ENCODE measurements at places on chromosomes 4 and X. TPM values are rescaled to one million over a fixed set of nuclear protein-coding genes. Genes with fewer than 3 reads are reported as not detected.
A peak's percentile ranks its signal among the peaks of the same experiment; 100 is the strongest.

SSX1 gene
- not detected for total RNA-seq

DNA sequence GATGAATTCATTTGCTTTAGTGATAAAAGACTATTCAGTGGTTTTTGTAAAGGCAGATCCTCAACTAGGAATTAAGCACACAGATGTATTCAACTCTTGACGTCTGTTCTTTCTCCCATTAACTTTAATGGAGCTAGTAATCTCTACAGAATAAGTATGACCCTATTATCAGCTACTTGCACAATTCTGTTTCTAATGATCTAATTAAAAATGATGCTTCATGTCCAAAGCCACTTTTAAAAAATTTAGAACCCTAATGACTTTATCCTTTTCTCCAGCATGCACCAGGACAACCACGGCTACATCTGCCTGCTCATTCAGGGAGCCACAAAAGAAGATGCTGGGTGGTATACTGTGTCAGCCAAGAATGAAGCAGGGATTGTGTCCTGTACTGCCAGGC lies 85.4 kb downstream of the CBR4 start:
- no peak for DNase-seq

DNA sequence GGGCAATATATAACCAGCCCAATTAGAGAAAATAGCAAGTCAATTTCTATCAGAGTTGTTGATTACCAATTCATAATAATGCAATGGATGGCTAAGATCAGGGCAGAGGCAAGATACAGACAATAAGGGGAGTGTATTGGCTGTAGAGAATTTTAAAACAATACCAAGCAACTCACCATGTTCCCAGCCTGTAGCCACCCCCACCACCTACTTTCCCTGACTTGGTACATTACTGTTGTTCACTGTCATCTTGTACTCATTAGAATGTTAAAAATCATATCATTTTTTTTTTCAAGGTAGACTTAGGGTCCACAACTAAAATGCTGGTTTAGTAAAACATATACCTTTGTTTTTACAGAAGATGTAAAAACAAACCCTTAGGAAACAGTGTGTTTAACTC lies 27.7 kb downstream of the HNRNPD start:
- no peak for DNase-seq

GRCh38 chrX:53486285-53486684 lies 52.1 kb upstream of the HSD17B10 start:
- DNase-seq: no peak

DNA sequence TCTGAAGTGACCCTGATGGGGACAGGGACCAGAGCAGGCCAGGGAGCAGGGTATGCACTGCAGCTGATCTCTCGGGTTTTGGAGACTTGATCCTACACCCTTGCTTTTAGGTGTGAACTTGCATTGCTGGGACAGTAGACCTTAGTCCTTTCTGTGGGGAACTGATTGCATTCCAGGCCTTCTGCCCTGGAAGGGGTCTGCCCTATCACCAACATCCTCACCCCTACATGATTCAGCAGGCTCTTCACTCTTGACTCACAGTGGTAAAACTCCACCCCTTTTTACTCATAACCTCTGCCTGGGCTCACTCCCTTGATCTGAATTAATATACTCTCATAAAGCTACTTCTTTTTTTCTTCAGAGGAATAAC lies 6.6 kb upstream of the DDX60L start:
- DNase-seq: no peak

GRCh38 chr4:99811117-99811516 lies 5.5 kb upstream of the DAPP1 start:
- DNase-seq: no peak

DNA sequence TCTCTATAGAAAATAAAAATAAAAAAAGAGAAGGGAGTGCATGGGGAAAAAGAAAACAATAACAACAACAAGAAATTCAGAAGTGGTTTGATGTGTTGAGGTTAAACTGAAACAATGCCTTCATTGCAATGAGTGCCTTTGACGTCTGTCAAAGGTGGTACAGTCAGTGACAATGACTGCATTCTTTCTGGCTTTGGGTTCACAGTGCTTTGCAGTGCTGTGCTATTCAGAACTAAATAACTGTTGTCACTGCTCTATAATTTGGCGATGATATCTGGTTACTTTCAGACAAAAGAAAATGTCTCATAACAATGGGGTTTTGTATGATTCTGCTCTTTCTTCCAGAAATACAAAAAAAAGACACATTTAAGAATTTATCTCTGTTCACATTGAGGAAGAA lies 488.6 kb upstream of the MAGEB2 start:
- no peak for DNase-seq

DNA sequence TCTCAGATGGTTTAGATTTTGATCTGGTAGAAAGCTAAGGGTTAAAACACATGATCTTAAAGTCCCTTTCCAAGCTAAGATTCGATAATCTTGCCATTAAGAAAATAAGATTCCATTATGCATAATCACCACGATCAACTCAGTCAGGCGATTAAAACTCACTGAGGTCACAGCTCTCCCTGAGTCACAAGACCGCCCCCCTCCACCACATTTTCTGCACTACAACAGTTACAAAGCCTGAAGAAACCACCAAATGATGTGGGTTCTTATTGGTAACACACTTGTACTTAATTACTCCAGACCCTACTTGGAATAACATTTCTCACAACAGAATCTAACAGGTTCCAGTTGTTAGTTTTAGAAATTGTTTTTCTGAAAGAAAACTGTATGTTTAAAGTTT lies 62.8 kb downstream of the SH3KBP1 start:
- DNase-seq: no peak

GRCh38 chrX:39299615-39300014 lies 498.4 kb downstream of the MID1IP1 start:
- no peak for DNase-seq

DDIT4L gene
- total RNA-seq: 0.98 TPM

NAA11 gene
- not detected for total RNA-seq

- no peak for DNase-seq
Observed at GRCh38 chr4:89196056-89196674, 84.8 kb downstream of the TIGD2 start.

HSPA4L gene
- 5.7 TPM for total RNA-seq

- DNase-seq: no peak
Observed at GRCh38 chr4:68906780-68907137, 44.8 kb downstream of the UGT2A3 start.

GRCh38 chr4:152687974-152688599 lies 8.3 kb upstream of the TMEM154 start:
- no peak for DNase-seq

HS3ST1 gene
- 1.5 TPM for total RNA-seq

DNA sequence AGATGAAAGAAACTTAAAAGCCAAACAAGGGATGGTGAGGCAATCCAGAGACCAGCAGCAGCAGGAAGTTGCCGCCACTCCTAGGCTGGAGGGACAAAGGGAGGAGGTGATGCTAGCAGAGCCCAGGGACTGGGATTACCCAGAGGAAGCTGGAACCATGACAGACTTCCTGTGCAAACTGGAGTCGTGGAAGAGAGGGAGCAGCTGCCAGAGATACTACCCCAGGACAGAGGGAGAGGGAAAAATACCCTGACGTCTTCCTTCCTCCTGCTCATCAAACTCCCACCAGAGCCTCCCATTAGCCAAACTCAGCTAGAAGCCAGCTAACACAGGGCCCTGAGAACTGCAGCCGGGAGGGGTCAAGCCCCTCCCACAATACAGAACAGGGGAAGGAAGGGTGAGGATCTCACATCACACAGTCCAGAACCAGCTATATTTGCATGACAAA lies 101.2 kb upstream of the KLF3 start:
- no peak for DNase-seq

NXF3 gene
- 14.1 TPM for total RNA-seq

GRCh38 chr4:121740796-121741409 lies 24.1 kb downstream of the SMIM43 start:
- DNase-seq: no peak

- peak; percentile 30 for DNase-seq
Observed at GRCh38 chr4:183335369-183335940, 13.2 kb upstream of the CLDN24 start.

GRCh38 chr4:133147286-133147821 lies 1.7 kb upstream of the PCDH10 start:
- no peak for DNase-seq

HSD17B13 gene
- total RNA-seq: 1.7 TPM

DNA sequence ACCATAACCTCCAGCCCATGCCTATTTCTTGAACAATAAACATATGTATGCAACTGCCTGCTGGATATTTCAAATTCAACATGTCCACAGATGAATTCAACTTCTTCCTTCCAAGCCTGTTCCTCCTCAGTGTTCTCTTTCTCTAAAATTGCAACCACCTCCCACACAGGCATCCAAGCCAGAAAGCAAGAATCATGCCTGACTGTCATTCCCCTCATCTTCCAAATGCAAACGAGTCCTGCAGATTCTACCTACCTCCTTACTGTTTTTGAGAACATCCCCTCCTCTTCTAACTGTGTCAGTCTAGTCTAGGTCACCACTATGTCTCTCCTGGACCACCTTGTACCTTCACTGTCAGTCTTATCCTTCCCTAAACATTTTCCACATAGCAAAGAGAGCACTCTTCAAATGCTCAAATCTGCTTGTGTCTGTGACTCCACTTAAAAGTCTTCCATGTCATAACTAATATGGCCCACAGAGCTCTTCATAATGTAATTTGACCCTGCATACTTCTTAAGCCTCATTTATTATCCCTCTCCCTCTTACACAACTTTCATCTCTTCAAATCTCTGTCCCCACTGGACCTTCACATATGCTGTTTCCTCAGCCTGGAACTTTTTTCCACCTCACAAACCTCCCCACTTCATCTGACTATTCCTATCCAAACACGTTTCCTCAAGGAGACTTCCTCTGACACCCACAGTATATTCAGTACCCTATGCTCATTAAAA lies 25.7 kb downstream of the MAPK10 start:
- DNase-seq: no peak

GRCh38 chrX:113828470-113828869 lies 755.4 kb upstream of the HTR2C start:
- DNase-seq: no peak

GRCh38 chrX:83888585-83888984 lies 27.6 kb downstream of the CYLC1 start:
- no peak for DNase-seq

NDST4 gene
- total RNA-seq: not detected

SLC25A4 gene
- total RNA-seq: 40.3 TPM
